ENCODE measurements at places on chromosomes 7 and 10.

DNA sequence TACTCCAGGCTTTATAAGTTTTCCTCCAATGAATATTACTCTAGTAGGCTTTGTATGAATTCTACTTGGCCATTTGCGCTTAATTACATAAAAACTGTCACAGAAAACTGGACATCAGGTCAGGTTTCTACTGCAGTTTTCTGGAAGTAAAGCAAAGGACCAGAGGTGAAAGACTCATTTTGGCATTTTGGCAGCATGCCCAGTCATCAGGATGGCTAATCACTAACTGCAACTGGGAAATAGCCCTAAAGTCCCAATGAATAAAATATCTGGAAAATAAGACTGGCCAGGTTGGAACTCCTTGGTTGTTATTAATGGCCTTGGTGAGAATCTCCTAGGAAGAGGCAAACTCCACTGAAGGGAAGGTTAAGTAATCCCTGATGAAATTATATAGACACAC is 75.5 kb downstream of the COPG2 start:
- DNase-seq = no peak

DNA sequence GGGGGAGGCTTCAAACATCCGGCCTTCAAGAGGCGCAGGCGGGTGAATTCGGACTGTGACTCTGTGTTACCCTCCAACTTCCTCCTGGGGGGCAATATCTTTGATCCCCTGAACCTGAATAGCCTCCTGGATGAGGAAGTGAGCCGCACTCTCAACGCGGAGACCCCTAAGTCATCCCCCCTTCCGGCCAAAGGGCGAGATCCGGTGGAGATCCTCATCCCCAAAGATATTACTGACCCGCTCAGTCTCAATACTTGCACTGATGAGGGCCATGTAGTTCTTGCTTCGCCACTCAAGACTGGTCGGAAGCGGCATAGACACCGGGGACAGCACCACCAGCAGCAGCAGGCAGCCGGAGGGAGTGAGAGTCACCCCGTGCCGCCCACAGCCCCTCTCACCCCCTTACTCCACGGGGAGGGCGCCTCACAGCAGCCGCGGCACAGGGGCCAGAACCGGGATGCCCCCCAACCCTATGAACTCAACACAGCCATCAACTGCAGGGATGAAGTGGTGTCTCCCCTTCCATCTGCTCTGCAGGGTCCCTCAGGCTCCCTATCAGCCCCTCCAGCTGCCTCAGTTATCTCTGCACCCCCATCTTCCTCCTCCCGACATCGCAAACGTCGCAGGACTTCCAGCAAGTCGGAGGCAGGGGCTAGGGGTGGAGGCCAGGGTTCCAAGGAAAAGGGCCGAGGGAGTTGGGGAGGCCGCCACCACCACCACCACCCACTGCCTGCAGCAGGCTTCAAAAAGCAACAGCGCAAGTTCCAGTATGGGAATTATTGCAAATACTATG is 1.1 kb downstream of the MEPCE start:
- no peak for DNase-seq

DNA sequence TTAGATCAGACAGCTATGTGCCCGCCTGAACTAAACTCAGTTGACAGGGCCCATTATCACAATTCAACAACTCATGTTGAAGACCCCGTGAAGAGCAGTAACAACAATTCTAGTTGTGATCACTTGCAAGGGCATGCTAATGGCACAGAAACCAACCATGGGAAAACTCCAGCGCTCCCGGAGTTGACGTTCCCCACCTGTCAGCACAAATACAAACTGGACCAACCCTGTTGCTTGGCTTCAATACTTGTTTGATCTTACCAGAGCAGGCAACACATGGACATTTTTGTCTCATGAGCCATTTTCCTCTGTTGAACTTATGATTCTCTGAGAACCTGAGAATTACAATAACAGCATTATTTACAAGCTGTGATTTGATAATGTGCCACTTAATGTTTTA is 119.0 kb upstream of the LANCL2 start:
- DNase-seq = no peak

- no peak for DNase-seq
Observed at GRCh38 chr7:3451701-3452100, 150.6 kb downstream of the SDK1 start.

DNA sequence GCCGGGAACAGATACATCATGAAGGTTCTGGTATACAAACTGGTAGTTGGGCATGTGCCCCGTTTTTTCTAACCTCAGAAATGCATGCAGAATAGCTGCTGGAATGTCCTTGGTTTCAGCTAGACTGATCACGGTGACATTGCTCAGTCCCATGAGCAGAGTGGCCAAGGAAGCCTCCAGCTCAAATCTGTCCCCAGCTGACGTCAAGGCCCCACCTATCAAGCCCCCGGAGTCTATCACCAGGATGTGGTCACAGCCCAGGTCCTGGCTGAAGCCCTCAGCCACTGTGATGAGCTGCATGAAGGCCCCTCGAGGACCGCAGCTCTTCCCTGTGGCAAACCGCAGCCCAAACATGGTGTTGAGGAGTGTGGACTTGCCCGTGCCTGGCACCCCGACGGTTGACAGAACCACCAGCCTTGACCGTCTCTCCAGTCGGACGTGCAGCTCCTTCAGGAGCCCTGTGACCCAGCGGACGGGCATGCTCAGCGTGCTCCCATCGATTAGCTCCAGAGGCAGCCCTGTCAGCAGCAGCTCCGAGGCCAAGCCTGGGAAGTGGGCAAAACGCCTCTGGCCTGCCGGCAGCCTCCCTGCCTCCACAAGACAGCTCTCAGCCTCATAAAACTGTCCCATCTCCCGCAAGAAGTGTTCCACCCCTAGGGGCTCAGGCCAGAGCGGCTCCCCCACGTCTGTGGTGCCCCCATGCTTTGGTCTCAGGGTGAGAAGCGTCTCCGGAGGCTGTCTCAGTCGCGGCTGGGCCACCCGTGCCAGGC is 7.8 kb upstream of the MRPS24 start:
- DNase-seq = no peak

- DNase-seq = no peak
Observed at GRCh38 chr7:103538964-103539709, 93.1 kb upstream of the SLC26A5 start.

GRCh38 chr10:31586723-31587638 is 268.0 kb downstream of the ZEB1 start:
- DNase-seq = no peak

- no peak for DNase-seq
Observed at GRCh38 chr7:155441856-155442255, 16.1 kb upstream of the EN2 start.

DNA sequence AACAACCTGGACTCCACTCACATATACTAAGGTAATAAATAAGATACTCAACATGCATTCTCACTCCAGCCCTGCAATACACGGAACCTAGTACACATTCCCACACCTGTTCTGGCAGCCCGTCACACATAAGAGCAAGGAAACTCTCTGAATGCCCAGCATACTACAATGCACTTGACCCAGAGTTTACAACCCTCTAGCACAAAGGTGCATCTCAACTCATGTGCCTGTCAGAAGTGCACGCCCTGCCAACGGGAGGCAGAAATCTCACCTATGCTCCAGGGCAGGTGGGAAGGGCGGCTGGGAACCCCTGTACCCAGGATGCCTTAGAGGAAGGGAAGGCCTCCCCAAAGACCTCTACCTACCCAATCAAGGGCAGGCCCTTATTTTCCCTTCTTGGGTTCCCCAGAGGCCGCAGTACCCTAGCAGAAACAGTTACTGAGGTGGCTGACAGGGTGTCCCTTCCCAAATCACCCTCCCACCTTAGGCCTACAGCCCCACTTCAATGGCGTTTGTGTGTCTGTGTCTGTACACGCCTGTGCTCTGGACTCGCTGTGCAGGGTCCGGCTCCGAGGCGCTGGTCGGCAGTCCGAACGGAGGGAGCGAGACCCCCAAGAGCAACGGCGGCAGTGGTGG is 2.0 kb downstream of the EVX1 start:
- DNase-seq = no peak

DNA sequence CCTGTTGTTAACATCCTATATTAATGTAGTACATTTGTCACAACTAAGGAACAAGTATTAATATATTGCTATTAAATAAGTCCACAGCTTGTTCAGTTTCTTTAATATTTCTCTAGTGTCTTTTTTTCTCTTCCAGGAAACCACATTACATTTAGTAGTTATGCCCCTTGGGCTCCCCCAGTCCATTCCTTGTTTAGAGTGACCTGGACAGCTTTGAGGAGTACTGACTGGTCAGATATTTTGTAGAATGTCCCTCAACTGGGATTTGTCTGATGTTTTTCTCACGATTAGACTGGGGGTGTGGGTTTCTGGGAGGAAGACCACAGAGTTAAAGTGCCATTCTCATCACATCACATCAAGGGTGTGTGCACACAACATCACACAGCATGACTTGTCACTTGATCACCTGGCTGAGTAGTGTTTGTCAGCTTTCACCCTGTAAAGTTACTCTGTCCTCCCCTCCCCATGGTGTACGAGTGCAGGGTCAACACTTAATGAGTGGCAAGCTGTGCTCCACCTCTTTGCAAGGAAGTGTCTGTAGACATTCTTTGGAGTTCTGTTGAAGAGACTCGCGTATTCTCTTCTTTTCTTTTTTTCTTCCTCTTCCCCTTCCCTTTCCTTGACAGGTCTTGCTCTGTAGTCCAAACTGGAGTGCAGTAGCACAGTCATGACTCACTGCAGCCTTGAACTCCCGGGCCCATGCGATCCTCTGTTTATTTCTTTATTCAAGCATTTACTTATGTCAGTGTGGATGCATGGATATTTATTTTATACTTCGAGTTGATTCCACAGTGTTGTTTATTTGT is 10.2 kb downstream of the LMTK2 start:
- DNase-seq = no peak

DNA sequence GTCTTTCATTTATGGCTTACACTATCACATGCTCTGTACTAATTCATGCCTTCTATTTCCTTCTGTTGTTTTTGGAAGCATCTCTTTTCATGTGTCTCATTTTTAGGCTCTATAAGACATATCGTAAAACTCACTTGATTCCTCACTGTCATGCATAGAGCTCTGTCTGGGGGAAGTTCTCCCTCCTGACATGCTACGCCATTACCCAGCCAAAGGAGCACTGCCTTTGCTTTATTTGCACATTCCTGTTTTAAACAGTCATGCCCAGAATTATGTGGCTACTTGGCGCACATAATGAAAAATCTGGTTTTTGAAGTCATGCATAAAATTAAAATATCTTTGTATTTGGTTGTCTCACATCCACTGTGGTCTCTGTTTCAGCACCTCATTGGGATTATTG is 17.6 kb upstream of the AKR1C3 start:
- no peak for DNase-seq

- no peak for DNase-seq
Observed at GRCh38 chr10:77592510-77592909, 45.1 kb downstream of the KCNMA1 start.

DNA sequence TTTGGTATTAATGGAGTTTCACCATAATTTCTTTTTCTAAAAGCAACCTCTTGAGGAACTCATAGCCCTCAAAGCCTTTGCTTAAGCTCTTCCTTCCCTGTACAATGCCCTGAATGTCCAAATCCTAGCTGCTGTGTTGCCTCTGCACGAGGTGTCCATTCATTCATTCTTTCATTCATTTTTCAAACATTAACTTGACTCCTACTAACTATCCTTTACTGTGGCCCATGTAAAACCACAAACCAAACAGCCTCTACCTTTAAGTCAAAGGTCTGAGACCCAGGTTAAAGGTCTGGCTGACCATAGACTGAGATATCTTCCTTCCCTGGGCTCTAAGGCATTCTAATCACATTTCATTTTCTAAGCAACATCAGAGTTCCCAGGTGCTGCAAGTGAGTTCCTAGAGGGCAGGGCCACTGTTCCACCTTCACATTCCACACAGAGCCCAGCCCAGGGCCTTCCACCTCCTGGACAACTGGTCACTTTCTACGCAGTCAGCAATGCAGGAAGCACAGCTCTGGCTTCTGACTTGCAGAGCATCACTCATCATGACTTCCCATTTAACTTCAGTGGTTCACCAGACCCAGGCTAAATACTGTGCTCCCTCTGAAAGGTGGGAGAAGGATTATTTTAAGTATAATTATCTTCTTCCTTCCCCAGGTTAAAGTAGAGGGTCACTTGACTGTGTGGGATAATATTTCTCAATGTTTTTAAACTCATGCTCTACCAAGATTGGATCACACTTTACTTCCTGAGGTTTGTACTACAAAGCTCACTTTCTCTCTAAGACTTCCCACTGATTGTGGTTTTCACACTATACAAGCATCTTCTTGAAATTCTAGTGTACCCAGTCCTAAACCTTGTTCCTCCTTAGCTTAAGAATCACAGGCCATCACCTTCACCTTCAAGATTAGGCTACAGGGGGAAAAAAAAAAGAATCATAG is 19.1 kb downstream of the ATXN7L1 start:
- no peak for DNase-seq

DNA sequence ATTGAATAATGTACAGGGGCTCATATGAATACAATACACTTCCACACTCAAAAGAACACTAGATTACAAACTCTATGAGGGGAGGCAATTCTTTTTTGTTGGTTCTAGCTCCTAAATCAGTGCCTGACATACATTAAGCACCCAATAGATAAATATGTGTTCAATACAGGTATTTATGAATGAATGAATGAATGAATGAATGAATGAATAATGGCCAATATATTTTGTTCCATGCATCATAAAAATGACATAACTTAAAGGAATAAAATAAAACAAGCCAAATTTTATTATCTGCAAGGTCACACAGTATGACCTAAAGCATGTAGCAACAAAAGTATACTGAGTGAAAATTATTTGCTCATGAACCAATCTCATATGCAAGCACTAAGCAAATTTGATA is 168.9 kb downstream of the CACNA2D1 start:
- no peak for DNase-seq

GRCh38 chr10:84265418-84265817 is 20.6 kb downstream of the RGR start:
- no peak for DNase-seq

GRCh38 chr10:106957823-106958588 is 206.5 kb downstream of the SORCS1 start:
- DNase-seq = no peak

GRCh38 chr7:134798155-134798554 is 18.7 kb downstream of the CALD1 start:
- DNase-seq = no peak

DNA sequence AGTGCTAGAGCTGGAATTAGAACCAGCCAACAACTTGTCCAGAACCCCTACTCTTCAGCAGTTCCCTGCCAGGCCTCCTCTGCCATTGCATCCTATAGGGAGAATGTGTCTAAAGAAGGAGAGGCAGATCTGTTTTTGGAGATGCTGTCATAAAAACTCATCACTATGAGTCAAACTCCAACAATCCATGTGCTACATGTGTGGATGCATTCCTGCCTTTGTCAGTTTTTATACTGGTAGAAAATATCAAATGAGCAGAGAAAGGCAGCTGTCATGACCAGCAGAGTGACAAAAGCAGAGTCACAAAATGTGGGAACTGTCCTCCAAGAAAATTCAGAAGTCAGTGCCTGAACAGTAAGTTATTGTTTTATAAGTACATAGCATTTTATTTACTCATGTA is 93.0 kb downstream of the ABLIM1 start:
- DNase-seq = no peak

DNA sequence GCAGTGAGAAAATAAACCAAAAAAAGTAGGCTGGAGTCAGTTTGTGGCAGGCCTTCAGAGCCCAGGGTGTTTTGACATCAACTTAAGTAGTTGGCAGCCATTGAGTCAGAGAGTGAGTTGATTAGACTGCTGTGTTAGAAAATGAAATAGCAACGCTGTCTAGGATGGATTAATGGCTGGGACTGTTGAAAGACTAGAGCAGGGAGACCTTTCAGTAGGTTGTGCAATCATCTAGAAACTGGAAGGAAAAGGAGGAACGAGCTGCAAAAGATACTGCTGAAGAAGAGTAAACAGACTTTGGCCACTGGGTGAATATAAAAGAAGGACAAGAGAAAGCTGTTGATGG is 28.6 kb upstream of the TRIL start:
- DNase-seq = no peak

- peak; percentile 50 for DNase-seq
Observed at GRCh38 chr10:117545141-117546019, 2.8 kb downstream of the EMX2 start.

Measured in nephron progenitor cell (in vitro differentiated cells).